ENCODE measurements at places on chromosomes 2 and 18.

GRCh38 chr2:31053929-31054782 lies 84.1 kb downstream of the GALNT14 start:
- no peak for DNase-seq

DNA sequence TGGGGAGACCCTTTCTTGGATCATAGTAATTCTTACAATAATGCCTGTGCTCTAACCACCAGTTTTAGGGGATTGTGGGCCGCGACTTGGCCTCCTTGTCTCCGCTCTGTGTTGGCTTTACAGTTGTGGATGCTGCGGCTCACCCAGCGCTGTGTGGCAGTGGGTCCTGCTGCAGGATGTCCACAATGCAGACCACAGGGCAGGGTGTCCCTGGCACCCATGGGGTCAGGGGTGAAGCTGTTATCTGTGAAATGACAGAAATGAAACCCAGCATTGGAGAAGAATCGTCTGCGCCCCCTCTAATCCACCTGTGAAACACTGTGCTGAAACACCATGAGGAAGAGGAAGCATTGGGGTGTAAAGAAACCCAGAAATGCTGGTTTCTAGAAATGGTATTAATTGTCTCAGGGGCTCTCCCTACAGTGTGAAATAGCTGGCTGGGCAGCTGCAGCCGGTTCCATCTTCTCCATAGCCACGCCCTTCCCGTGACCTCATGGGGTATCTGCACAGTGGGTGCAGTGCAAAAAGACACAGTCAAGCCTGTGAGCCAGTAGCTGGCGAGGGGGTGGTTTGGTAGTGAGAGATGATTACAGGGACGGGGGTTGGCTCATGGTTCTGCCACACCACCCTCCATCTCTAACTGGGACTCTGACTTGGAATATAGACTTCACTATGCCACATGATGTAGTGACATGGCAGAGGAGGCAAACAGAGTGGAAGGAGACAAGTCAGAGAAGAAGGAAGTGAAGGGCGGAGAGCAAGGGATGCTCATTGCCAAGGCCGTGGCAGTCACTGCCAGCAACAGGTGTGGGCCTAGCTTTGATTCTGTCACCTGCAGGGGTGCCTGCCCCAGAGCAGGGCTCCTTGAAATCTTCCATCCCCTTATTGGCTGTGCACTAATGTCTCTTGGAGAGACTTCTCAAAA lies 16.2 kb downstream of the INPP4A start:
- DNase-seq = no peak

GRCh38 chr2:217756375-217757107 lies 246.3 kb downstream of the TNS1 start:
- peak; percentile 92 for DNase-seq

DNA sequence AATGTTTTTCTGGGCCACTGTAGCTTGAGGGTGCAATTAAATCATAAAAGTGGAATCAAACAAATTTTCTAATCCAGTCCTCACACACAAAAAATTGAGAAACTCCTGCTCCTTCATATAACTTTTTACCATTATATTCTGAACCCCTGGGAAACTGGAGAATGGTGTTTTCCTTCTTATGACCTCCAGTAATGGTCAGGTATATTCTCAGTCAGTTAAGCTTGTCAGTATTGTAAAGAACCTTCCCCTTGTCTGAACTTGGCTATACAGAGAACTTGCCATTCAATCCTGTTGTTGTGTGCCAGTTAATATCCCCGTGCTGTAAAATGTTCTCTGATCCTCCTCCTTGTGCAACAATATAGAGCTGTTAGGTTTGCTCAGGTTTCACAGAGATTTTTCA lies 39.5 kb downstream of the ZNF804A start:
- DNase-seq = no peak

GRCh38 chr2:75870651-75871137 lies 160.0 kb upstream of the GCFC2 start:
- DNase-seq = no peak

- DNase-seq = peak; percentile 76
Measured at GRCh38 chr2:216519154-216519762, 20.6 kb downstream of the RPL37A start.

DNA sequence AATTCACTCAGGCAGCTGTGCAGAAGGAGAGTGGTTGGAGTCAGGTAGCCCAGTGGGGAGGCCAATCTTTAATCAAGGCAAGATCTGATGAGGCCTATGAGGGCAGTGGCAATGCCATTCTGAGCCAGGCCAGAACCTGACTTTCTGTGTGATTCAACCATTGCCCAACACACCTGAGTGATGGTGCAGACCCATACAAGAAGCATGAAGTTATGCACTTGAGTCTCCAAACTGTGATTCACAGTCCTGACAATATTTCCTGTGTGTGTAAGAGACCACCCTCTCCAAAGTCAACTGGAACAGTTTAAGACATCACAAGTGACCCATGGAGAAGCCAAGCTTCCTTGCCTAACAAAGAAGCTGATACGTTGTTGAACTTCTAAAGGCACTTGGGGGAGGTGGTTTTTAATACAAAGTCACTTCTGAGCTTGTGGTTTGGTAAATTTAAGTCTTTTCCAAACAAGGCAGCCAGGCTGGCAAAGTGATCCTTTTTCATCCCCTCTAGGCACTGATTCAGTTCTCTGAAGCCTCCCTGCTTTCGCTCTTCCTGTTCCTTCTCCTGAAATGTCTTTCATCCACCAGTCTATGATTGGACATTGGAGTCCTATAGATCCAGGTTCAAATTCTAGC lies 49.0 kb downstream of the VSNL1 start:
- DNase-seq = no peak

DNA sequence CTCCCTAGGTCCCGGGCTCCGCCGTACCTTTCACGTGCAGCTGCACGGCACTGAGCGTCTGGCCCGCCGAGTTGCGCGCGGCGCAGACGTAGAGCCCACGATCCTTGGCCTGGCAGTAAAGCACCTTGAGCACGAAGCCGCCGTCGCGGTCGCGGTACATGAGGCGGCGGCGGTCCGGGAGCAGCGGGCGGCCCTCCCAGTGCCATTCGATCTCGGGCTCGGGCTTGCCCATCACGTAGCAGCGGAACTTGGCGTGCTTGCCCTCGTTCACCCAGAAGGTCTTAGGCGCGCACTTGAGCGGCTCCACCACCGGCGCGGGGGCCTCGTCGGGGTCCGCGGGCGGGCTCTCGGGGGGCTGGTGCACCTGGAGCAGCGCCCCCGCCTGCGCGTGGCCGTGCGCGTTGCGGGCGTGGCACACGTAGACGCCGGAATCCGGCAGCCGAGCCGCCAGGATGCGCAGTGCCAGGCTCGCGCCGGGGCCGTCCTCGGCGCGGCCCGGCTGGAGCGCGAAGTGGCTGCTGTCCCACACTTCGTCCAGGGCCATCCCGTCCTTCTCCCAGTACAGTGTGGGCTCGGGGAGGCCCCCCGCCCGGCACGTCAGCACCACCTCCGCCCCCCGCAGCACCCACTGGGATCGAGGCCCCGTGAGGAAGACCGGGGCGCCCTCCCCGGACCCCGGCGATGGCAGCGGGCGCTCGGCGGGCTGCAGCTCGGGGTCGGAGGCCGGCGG lies 980 bp downstream of the OBSL1 start:
- DNase-seq = peak; percentile 85

DNA sequence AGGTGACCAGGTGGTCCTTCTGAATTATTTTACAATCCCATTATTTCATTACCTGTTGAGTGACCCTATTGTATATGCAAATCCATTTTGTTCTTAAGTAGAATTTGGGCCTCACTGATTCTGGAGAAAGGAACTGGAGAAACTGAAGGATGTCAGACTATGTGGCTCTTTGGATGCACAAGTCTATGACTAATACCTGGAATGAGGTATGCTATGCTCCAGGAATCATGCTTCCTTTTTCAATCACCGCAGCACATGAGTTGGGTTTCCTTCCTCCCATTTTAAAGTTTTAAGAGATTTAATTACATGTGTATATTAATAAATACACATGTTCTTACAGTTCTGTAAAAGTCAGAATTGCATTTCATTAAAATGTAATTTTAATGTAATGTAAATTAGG lies 253.9 kb upstream of the VWC2L start:
- no peak for DNase-seq

DNA sequence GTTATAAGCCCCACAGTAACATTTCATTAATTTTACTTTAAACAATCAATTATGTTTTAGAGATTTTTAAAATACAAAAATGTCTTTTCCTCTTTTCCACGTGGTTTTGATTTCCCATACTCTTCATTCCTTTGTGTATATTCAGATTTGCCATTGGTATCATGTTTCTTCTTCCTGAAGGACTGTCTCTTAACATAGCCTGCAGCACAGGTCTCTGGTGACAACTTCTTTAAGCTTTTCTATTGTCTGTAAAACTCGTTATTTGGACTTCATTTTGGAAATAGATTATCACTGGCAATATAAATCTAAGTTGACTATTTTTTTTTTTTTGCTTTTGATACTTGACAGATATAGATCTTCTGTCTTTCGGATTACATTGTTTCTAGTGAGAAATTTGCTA lies 115.2 kb upstream of the KLHL29 start:
- DNase-seq = peak; percentile 43

DNA sequence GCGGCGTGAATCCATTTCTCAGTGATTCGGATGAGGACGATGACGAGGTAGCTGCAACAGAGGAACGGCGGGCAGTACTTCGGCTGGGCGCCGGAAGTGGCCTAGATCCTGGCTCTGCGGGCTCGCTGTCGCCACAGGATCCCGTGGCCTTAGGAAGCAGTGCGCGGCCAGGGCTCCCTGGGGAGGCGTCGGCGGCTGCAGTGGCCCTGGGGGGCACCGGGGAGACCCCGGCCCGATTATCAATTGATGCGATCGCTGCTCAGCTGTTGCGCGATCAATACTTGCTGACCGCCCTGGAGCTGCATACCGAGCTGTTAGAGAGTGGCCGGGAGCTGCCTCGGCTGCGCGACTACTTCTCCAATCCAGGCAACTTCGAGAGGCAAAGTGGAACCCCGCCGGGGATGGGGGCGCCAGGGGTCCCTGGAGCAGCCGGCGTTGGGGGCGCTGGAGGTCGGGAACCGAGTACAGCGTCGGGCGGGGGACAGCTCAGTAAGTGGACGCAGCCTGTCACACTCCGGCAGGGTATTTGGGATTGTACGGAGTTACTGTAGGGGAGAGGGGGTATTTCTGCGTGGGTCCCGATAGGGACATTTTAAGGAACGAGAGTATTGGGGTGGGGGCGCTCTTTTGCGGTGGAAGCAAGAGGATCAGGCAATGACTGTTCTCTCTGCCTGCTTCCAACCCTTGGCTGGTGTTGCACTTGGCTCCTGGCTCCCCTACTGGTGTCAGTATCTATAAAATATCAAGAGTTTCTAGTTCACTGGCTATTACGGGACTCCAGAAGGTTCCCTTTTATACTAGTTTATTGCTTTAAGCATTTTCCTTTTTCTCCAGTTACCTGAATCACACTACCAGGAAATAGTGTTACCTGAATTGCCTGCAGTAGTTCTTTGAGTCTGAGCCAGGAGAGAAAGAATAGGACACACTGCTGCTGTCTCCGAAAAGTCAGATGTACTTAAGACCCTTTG lies 772 bp downstream of the RELCH start:
- peak; percentile 31 for DNase-seq

DNA sequence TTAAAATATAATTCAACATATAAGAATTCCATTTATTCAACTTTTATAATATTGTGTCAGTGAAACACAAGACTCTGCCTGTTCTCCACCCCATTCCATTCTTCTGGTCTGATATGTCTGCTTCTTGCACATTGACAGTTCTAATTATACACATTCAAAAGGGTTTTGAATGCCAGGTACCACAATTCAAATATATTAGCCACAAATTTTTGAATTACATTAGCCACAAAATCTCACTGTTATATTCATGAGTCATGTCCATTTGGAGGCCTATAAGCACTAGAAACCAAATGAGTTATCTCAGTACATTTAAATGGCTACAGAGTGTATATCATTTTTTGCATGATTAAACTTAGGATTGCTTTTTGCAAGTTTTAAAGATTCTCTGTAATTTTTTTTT lies 72.1 kb downstream of the CCDC150 start:
- DNase-seq = no peak

DNA sequence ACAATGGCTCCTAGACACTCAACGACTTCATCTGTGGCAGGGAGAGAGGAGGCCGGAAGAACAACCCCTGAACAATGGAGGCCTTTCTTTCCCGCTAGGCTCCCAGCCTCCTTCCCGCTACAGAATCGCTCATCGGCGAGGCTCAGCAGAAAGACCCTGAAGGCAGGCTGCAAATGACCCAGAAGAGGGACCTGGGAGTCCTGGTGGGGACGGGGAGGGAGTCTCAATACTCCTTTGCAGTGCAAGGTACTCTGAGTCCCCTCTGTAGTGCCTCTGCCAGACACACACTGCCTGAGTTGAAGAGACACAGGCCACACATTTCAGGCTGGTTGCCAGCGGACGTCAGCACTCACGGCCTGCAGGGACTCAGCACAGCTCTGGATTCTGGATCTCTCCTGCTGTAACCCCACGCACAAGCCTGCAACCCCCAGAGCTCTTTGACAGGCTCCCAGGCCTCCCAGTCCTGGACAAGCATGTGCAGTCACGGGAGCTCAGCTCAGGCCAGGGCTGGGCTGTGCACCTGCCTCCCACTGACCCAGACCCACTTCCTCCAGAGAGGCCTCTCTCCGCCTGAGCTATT lies 6.1 kb downstream of the GPR17 start:
- DNase-seq = no peak

DNA sequence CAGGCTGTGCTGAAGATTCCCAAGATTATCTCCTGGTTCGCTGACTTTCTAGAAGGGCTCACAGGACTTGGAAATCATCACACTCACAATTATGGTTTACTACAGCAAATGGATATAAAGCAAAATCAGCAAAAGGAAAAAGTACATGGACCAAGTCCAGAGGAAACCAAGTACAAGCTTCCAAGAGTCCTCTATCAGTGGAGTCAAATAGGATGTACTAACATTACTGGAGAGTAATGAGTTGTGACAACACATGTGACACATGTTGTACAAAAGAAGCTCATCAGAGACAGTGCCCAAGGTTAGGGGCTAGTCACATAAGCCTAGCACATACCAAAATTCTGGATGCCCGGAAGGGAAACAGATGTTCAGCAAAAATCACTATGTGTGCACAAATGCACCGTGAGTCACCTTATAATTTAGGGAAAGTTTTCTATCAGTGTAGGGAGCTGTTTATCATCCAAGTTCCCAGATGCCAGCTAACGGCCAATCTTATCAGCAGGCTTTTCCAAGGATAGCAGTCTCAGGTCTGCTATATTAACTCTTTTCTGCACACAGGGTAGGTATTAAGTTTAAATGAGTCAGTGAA lies 9.5 kb downstream of the TMEM237 start:
- no peak for DNase-seq

DNA sequence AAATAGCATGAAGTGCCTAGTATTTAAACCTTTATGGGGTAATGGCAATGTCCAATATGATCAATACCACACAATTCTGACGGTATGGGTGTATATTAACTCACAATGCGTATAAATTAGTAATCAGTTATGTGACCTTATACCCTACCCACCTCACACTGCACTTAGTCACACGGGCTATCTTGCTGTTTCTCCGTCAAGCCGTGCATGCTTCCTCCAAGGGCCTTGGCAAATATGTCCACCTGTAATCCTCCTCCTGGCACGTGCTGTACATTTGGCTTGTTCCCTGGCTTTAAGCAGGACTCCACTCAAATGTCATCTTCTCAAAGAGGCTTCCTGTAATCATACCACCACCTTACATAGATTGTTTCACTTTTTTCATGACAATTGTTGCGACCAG lies 12.2 kb downstream of the TNFRSF11A start:
- no peak for DNase-seq
